ENCODE measurements at places on chromosomes 5 and 9. TPM values are rescaled to one million over a fixed set of nuclear protein-coding genes. Genes with fewer than 3 reads are reported as not detected.

DNA sequence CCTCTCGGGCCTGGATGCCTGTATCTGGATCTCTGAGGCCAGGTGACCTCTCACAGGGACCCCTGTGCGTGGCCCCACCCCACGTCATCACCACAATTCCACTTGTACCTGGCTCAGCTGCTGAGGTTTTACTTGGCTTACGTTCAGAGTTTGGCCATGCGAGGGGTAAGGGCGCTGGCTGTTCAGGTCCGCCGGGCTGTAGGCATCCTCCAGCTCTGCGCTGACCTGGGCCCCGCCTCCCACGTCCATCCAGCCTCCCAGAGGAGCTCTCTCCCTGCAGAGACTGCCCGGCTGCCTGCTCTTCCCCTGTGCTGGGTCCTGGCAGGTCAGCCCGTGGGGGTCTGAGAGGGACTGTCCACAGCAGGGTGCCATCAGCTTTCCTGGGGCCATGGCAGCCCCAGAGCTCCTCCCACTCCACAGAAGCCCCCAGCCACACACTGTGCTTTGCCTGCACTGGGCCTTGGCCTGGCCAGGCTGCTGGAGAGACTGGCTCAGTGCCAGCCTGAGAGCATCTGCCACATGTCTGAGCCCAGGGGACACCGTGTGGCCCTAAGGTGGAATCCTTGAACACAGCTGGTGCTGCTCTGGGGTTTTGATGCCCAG is 43.6 kb downstream of the SLC6A3 start:
- DNase-seq: no peak

DNA sequence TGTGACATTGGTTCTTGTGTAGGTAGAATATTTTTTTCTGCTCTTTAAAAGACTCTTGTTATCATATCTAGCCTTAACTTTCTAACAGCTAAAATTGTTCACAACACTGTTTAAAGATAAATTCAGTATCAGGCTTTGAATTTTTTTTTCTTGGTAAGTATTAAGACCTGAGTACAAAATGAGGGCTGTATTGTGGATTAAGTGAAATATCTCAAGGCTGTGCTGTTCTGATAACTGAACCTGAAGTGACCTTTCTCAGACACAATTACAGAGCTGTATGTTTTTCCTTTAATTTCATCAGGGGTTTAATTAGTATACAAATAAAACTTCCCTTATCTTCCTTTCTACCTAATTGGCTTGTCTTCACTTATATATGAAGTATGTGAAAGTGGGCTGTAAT is 290.5 kb downstream of the CCDC171 start:
- no peak for DNase-seq

NFIB gene
- total RNA-seq: 9.1 TPM

DNA sequence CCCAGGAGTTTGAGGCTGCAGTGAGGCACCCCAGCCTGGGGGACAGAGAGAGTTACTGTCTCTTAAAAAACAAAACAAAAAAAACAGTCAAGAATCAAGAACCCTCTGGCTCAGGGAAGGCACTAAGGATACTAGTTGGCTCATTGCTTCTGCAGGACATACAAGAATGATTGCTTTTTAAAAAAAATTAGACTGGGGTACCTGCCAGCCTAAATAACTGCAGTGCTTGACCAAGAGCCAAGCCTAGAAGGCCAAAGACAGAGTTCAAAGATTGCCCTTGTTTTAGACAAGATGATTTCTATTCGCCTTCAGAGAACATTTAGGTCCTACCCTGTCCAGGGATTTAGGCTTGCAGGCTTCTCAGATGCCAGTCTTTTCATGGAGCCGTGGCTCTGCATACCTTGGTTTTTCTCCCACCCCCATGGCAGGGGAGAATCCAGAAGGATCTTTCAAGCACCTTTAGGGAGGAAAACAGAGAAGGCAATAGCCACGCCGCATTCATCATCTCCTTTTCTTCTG is 93.7 kb upstream of the IL6ST start:
- no peak for DNase-seq

GRCh38 chr5:177300236-177300880 is 3.2 kb downstream of the RAB24 start:
- peak; percentile 75 for DNase-seq
